Activated CD8-positive, alpha-beta memory T cell treated with anti-CD3 and anti-CD28 coated beads for 48 hours (primary cell): ENCODE measurements at places on chromosomes 16 and 17.

- DNase-seq: no peak
These were observed 1.8 kb downstream of the SPECC1 start for GRCh38 chr17:20010936-20011335.

DNA sequence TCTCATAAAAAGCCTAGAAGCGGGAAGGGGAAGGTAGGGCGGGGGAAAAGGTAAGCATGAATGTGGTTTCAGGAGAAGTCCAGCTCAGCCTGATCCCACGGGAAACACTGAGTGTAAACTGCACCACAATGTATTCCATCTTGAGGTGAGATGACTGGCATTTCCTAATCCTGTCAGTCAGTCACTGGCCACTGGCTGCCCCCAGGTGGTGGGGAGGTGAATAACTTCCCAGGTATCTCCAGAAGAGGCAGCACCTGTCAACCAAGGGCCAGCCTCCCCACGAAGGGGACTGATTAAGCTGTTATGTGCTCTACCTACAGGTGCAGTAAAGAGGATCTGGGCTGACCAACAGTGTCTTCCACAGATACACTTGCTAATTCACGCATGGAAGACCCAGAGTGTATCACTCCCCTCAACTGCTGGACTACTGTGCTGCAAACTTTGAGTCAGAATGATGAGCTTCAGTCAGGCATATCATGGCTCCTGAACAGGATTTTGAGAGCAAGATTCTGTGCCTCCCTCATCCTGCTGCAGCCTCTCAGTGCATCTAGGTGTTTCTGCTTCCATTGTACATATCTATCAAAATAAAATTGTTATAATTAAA is 108.5 kb upstream of the CCL2 start:
- DNase-seq: peak; percentile 26

DNA sequence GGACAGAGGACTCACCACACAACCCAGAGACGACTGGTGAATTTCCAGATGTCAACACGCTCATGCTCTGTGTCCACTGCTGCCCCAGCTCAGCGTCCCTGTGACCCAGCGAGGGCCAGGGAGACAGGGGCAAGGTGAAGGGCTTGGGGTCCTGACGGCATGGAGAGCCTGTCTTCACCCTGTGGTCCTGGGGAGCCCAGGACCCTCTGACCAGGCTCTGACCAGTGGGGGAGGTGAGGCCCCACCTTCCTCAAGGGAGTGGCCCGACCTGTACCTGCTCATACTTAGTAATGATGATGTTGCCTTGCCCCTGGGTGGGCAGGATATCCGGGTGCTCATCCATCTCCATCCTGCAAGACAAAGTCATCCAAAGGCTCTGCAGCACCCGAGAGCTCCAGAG is 39.8 kb downstream of the TNFRSF13B start:
- no peak for DNase-seq

DNA sequence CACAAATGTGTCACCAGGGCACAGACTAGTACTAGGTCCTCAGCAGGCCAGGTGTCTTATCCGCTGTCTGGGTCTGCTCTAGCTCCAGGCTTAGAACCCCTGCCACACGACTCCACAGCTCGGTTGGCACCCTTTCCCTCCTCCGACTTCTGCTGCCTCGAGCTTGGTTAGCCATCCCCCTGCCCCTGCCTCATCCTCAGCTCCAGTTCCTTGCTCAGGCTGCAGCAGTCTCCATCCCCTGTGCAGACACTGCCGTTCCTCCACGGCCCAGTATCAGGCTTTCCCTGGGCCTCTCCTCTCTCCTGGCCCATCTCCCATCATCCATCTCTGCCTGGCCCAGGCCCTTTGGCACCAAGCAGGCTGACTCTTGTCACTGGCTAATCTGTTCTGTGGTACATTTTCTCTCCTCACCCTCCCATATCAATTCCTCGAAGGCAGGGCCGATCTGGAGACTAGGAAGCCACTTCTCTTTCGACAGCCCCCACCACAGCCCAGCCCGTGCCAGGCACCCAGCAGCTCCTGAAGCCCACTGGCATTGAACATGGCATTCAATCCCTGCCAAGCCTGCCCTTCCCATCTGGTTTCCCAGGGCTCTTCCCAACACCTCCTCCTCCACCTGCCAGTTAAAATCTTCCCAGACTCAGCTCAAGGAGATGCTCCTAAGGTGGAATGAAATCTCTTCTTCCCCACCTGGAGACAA is 1.4 kb upstream of the GRN start:
- DNase-seq: no peak

- no peak for DNase-seq
These were observed 1.7 kb downstream of the CAPNS2 start for GRCh38 chr16:55568207-55568606.

DNA sequence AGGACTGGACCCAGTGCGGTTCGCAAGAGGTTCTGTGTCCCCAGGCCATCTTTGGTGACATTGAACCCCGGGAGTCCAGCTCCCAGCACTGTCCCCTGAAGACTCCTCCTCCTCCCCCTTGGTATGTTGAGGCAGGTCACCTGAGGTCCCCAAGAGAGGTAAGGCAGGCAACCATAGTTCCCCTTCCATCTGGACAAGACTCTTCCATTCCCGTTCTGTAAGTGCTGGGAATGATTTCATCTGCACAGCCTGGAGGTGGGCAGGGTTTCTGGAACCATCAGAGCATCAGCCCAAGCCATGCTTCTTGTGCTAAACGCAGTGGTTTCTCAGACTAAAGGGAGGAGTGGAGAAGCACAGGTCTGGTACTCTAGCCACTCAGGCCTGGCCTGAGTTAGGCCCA is 24.9 kb downstream of the COPZ2 start:
- no peak for DNase-seq

DNA sequence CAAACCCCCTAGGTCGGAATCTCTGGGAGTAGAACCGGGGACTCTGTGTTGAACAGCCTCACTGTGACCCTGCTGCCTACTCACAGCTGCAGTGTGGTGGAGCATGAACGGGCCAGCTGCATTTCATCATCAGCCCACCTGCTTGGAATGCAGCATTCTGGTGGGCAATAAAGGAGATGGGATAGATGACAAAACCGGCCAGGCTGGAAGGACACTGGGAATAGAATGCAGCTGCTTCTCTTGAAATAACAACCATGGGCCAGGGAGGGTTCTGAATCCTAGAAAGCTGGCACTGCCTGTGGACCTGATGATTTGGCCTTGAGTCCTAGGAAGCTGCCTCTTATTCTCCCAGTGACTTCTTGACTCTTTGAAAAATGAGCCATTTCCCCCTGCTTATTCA is 23.5 kb downstream of the CFAP97D1 start:
- DNase-seq: no peak

GRCh38 chr17:12547831-12548230 is 117.9 kb upstream of the MYOCD start:
- no peak for DNase-seq

GRCh38 chr16:68284847-68285246 is 20.5 kb downstream of the SLC7A6 start:
- DNase-seq: no peak

- no peak for DNase-seq
These were observed 23.4 kb upstream of the METRNL start for GRCh38 chr17:83055911-83056582.

- no peak for DNase-seq
These were observed 242.1 kb downstream of the MSI2 start for GRCh38 chr17:57498443-57498842.

DNA sequence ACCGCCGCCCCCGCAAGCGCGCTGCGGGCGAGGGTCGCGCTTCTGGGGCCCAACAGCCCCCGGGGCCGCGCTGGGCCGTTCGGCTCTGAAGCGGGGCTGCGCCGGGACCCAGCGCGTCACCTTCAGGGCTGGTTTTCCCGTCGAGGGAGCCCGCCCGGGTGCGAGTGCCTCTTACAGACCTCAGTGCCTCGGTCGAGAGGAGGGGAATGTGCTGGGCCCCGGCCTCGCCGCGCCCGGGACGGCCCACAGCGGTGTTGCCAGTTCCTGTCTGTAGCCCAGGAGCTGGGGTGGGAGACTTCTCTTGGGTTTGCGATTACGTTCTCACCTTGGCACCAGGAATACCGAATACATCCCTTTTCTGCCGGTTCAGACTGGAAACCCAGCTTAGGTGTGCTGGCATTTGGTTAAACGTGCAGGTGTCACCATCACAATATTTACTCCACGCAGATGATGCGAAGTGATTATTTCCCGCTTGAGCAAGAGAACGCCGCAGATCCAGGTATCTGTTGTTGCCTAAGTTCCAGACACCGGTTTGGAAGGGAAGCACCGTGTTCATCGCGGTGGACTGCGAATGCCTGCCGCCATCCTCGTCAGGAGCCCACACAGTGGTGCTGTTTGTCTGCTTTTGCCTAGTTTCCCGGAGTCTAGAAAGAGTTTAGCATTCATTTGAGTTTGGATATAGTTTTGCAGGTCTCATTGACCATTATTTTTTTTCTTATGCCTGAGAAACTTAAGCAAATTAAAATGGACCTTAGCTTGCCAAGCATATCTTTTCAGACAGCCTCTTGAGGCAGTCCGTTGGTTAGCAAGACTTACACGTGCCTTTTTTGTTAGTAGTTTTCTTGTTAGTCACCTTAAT is 914 bp downstream of the MAP1LC3B start:
- no peak for DNase-seq

DNA sequence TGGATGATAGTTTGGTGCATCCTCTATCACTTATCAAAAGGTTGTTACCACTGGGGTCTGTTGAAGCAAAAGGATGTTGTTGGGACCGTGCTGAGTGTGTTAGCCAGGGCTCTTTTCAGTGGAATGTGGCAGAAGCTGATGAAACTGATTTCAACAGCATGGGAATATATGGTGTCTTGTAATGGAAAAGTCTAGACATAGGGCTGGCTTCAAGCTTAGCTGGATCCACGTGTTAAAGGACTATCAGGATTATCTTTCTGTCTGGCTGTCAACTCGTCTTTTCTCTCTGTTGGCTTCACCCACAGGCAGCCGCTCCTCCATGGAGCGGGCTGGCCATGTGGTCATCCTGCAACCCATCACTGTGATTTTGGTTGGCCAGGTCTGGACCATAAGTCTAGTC is 8.7 kb downstream of the SNX29 start:
- no peak for DNase-seq

- no peak for DNase-seq
These were observed 168.5 kb upstream of the DYNLRB2 start for GRCh38 chr16:80372341-80372740.

GRCh38 chr17:72183194-72183685 is 62.4 kb downstream of the SOX9 start:
- DNase-seq: no peak

GRCh38 chr16:814974-815373 is 14.4 kb upstream of the GNG13 start:
- DNase-seq: no peak

GRCh38 chr16:86827521-86827920 is 249.2 kb downstream of the FOXL1 start:
- DNase-seq: no peak

GRCh38 chr16:10970065-10970464 is 25.7 kb downstream of the CLEC16A start:
- no peak for DNase-seq

GRCh38 chr17:10673312-10673711 is 16.2 kb upstream of the MYH3 start:
- DNase-seq: no peak

GRCh38 chr16:2236337-2237101 is at the start of gene DNASE1L2:
Gene DNASE1L2, plus strand, starts transcription at chr16:2236444. Its CDS starts 373 bp downstream, at chr16:2236817.
- no peak for DNase-seq

- DNase-seq: no peak
These were observed 2.7 kb downstream of the XYLT1 start for GRCh38 chr16:17467923-17468540.

- DNase-seq: peak; percentile 26
These were observed 1.2 kb downstream of the JPT1 start for GRCh38 chr17:75152922-75153779.

GRCh38 chr17:5976251-5976650 is 93.9 kb upstream of the WSCD1 start:
- DNase-seq: no peak

- DNase-seq: no peak
These were observed 1.6 kb upstream of the KIAA0513 start for GRCh38 chr16:85025781-85026653.

- no peak for DNase-seq
These were observed 10.9 kb downstream of the CACNB1 start for GRCh38 chr17:39186481-39187002.

DNA sequence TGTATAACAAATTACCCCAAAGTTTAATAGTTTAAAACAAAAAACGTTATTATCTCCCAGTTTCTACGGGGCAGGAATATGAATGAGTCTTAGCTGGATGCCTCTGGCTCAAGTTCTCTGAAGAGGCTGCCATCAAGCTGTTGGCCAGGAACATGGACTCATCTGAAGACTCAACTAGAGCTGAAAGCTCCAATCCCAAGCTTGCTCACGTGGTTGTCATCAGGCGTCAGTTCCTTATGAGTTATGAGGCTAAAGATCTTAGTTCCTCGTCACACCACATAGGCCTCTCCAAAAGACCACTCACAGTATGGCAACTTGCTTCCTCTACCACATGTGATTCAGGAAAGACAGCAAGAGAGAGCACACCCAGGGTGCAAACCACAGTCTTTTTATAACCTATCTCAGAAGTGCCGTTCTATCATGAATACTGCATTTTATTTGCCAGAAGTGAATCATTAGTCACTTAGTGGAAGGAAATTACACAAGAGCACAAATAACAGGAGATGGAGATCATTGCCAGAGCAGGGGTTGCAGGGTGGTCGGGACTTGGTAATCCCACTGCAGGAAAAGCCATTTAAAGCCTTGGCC is 48.7 kb upstream of the NLK start:
- no peak for DNase-seq

DNA sequence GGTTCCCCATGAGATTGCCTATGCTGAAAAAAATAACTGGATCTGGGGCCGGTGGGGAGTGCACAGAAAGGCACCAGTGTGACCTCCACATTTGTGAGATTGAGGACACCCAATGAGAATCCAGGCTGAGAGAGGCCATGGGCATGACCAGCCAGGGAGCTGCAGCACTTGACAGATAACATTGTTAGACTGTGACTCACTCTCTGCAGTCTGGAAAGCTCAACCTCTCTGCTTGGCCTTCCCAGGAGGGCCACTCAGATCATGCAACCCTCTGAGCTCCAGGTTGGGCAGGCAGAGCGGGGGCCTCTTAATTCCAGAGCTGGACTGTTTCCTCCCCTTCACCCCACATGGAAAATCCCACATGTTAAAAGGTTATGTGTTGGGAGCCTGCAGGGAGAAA is 30.1 kb downstream of the FZD2 start:
- DNase-seq: no peak

- DNase-seq: no peak
These were observed 49.0 kb downstream of the CCDC182 start for GRCh38 chr17:57696050-57696449.

- DNase-seq: no peak
These were observed 16.8 kb upstream of the KRT10 start for GRCh38 chr17:40839194-40839593.
